ENCODE measurements at places on chromosomes 6 and 20.

DNA sequence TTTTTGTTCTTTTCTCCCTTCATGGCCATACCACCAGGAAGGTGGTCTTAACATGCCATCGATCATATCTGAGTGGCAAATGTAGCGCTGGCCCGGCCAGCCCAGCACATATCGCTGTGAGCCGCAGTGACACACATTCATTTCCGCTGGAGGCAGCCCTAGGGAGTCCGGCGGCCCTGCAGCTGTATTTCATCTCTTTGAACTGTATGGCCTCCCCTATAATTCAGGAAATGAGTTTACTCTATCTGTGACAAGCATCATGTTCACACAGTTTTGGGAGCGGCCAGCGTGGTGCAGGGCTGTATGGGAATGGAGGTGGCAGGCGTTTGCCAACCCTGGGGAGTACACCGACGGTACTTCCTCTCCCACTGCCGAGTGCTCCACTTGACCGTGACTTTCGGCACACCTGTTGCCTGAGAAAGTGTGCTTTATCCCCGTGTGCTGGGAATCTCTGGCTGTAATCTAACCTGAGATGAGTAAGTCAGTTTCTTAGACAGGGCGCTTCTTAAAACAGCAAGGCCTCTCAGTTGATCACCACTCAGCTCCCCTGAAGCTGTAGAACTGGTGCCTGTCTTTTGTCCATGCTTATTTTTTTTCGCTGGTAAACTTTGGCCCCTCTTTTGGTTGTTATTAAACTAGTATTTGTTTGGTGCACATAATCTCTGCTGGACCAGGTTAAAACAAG, 257.1 kb upstream of the TAB2 start:
- peak; percentile 88 for DNase-seq

DNA sequence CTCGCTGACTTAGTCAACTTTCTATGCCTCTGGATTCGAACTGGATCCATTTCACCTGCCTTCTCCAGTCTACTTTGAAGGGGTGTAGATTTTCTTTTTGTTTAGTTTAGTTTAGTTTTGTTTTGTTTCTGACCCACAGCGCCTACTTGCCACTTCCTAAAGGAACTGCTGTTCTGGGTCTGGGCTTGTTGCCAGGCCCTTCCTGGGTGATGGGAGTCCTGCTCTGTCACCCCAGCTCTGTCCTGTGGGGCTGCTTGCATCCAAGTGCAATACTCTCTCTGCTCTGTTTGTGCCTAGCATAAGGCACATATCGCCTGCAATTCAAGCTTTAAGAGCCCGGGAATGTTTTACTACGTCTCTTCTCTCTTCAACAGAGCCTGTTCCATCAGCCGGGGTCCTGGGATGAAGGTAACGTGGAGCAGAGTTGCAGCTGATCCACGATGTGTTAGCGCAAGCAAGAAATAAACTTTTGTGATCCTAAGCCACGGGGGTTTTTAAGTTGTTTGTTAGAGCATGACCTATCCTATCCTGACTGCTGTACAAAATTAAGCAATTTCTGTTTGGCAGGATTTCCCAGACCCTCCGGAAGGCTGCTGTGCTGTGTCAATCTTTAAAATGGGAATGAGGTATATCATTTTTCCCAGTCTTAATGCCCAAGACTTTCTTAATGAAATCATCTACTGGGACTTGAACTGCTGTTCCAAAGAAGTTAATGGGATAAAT, 30.9 kb upstream of the TAGAP start:
- DNase-seq: no peak

- no peak for DNase-seq
Observed at GRCh38 chr6:46815130-46815529, 21.9 kb downstream of the MEP1A start.

- DNase-seq: no peak
Observed at GRCh38 chr6:160362556-160362955, 14.4 kb downstream of the SLC22A3 start.

DNA sequence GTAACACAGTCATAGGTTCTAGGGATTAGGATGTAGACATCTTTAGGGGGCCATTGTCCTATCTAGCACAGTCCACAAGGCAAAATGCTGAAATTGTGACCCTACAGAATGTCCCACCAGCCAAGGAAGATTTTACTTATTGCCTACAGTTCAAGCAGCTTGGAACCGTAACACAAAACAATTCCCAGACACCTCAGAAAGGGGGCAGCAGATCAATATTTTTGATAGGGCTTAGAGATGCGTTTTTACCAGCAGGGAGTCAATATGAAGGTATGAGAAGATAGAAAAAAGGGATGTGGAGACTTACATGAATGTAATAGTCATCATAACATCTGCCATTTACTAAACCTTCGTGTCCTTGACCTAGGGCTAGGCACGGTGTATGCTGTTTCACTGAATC, 81.0 kb downstream of the TMEM170B start:
- no peak for DNase-seq

- DNase-seq: no peak
Observed at GRCh38 chr6:150733726-150734125, 131.8 kb upstream of the MTHFD1L start.

Data from spleen (tissue), 13 donors.